Left lobe of liver (tissue), 2 donors: ENCODE measurements at places on chromosomes 5 and 9.
A peak's percentile ranks its signal among the peaks of the same experiment; 100 is the strongest.

- no peak for DNase-seq
These were observed 600.1 kb upstream of the RGMB start for GRCh38 chr5:98173334-98173733.

DNA sequence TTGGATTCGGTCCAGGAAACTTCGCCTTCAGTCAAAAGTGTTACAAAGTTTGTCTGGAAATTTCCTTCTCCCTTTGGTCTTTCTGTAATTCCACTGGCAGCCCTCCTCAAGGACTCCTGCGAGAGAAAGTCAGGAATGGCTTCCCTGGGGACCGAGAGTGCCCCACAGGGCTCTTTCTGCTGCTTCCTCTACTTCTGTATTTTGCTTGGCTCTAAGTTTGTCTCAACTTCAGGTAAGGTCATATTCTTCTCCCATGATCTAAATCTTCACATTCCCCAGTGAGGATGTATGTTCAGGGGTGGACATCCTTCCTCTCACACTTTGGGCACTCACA, 10.3 kb upstream of the RIOK2 start:
- DNase-seq: no peak

- no peak for DNase-seq
These were observed 98.9 kb upstream of the FCN2 start for GRCh38 chr9:134781591-134782302.

DNA sequence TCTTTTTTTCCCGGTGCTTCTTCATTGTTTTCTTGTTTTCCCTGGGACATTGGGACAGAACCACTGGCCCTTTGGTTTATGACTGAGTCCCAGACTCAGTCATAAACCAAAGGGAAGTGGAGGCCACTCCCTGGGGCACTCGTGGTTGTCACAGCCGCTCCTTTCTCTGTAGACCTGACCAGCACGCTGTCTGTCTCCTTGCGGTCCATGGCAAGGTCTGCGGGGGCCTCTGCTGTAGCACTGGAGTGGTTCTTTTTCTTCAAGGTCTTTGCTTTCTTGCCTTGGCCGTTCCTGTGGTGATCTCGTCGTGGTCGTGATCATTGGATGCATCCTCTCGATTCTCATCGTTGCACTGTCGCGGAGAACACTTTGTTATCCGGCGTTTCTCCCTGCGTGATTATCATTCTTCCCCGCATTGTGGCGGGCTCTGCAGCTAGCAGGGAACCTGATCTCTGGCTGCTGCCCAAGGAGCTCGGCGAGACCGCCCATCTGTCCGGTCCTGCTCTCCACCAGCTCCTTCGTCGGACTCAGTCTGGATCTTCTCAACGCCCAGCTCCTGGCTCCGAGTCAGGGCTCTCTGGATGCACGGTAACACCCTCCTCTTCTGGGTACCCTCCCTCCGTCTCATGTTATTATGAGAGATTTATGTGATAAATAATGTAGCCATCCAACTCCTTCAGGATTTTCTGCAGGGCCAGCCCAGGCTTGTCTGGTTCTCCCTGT, 43.5 kb upstream of the MPDZ start:
- DNase-seq: no peak

- no peak for DNase-seq
These were observed 60.1 kb upstream of the HSPA9 start for GRCh38 chr5:138635265-138635664.

- no peak for DNase-seq
These were observed 98.2 kb downstream of the USP20 start for GRCh38 chr9:129933185-129934040.

DNA sequence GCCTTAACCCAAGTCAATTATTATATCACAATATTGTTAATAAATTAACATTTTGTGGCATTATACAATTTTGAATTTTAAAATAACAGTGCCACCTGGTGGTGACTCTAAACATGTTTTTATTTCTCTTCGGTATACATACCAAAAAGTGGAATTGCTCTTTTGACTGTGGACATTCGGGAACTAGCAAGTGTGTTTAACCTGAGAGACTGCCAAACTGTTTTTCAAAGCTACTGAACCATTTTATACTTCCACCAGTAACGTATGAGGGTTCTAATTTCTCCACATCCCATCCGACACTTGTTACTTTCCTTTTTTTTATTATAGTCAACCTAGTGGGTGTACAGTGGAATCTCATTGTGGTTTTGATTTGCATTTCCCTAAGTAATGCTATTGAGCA, 18.3 kb upstream of the HSDL2 start:
- no peak for DNase-seq

DNA sequence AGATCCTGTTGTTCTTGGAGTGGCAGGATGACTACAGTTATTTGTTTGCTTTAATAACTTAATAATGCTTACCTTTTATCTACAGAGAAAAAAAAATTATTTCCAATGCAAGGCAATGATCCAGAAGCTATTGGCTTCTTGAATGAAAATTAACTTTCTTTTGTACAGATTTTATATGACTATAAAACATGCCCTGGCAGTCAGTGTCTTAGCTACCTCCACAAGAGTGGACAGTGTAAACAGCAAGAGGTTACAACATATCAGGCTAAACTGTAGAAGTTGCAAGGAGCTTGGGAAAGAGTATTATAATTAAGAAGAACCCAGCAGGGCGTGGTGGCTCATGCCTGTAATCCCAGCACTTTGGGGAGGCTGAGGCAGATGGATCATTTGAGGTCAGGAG, 49.1 kb downstream of the BNC2 start:
- DNase-seq: no peak

- DNase-seq: peak; percentile 91
These were observed at the start of gene RAI14 for GRCh38 chr5:34656001-34656699. Gene RAI14, plus strand, starts transcription at chr5:34656328. Its CDS starts 30,592 bp downstream, at chr5:34686920.

DNA sequence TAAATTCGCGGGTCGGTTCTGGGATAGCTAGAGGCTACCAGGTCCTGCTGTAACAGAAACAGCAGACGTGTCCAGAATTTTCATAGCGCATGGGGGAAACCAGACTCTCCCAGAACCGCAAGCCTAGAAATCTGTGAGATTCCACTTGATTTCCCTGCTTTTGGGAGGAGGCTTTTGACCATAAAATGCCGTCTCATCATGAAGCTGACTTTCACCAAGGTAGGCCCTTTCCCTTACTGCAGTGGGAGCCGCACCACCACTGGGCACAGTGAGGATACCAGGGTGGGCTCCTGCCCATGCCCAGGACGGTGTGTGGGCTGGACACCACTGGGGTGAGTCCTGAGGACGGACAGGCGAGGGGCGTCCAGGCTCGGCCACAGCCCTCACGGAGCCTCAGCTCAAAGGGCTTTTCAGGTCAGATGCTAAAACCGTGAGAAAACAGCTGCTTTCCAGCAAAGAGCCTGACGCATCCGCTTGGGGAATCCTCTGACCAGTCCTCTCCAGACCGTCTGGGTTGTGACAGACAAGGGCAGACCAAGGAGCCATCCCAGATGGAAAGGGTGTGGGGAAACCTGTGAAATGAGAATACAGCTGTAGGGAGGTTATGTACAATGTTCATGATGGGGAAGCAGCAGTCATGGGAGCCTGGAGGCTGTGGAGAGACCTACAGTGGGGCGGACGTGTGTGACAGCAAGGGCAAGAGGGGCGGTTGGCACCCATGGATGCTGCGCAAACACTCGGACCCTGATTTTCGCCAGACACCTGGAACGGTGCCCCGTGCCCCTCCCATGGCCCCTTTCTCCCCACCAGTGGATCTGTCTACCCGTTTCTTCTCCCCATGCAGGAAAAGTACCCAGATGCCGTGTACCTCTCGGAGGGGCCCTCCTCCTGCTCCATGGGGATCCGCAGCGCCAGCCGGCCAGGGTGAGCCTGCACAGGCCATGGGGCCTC, 59.2 kb downstream of the IPPK start:
- DNase-seq: no peak

- no peak for DNase-seq
These were observed 72.4 kb upstream of the MPDZ start for GRCh38 chr9:13351778-13352386.

DNA sequence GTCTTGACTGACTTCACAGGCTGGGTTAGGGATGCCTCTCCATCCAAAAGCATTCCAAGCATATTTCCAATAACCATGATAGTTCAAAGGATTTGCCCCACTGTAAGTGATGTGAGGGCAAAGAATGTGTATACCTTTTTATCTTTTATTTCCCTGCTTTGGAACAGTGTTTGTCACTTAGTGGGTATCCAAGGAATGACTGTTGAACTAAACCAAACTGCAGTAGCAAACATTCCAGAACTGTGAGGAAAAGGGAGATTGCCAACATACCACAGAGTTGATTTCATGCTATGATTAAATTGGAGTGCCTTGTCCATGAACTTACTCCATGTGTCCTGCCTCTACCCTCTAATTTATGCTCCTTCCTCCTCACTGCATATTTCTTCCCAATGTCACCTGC, 400.0 kb downstream of the KIAA0825 start:
- DNase-seq: no peak

DNA sequence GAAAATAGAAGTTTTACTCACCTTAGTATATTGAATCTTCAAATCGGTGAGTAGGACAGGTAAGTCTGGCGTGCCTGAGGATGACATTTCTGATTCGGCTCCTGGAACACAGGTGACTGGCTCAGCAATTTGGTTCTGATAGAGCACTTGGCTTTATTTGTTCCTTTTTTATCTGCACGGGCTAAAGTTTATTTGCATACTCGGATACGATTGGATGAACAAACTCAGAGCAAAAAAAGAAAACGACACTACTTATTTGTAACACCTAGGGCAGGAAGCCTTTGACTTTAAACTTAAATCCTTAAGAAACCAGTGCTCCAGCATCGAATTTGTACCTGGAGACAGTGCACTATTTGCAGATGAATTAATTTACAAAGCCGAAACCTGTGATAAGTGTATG, at the start of gene ALDH1A1:
Gene ALDH1A1, minus strand, starts transcription at position 140 of the 400 bp plus-strand sequence. Its CDS starts 53 bp downstream, at position 87.
- DNase-seq: peak; percentile 80

DNA sequence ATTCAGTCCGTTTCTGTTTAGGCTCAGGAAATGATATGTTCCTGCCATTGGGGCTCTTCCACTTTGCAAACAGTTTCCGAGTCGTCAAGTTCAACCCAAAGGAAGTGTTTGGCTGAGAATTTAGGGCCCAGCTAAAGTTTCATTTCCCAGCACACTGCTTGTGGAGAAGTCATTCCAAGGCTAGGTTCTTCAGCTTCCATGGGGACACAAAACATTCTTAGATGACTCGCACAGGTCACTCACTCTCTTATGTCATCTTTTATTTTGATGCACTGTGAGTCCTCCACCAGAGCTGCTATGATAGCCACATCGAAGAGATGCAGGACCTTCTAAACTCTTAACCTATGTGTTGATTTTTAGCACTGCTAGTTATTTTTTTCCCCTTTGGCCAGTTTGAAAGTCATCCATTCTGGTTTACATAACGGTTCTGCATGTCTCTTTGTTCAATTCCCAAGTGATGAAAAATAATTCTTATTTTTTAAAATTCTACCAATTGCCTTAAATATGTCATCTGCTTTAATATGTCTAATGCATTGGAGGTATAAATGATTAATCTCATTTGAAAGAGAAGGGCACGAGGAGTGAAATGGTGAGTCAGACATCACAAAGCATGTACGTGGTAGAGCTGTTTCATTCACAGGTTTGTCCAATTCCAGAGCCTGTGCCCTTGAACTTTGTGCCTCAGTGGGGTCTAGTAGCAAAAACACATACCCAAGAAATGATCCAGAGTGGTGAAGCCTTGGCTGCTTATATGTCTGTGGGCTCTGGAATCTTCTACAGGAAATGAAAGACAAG, 84.3 kb downstream of the ZNF462 start:
- no peak for DNase-seq

GRCh38 chr9:133492061-133493021, 13.4 kb upstream of the SLC2A6 start:
- DNase-seq: no peak

GRCh38 chr5:93281980-93282772, 298.8 kb downstream of the NR2F1-AS1 start:
- DNase-seq: no peak

- DNase-seq: no peak
These were observed 87.3 kb upstream of the ZNF618 start for GRCh38 chr9:113788616-113789330.

DNA sequence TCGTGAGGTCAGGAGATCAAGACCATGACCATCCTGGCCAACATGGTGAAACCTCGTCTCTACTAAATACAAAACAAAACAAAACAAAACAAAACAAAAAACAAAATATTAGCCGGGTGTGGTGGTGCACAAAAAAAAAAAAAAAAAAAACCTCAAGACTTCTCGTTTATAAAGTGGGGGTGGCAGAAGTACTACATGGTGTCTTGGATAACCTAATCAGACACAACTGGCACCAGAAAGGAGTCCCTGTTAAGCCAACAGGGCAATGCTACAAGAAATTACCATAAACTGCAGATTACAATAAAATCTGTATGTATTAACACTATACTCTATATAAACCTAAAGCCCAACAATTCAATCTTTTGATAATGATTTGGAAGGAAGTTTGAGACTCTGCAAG, 50.0 kb downstream of the SERINC5 start:
- DNase-seq: no peak

DNA sequence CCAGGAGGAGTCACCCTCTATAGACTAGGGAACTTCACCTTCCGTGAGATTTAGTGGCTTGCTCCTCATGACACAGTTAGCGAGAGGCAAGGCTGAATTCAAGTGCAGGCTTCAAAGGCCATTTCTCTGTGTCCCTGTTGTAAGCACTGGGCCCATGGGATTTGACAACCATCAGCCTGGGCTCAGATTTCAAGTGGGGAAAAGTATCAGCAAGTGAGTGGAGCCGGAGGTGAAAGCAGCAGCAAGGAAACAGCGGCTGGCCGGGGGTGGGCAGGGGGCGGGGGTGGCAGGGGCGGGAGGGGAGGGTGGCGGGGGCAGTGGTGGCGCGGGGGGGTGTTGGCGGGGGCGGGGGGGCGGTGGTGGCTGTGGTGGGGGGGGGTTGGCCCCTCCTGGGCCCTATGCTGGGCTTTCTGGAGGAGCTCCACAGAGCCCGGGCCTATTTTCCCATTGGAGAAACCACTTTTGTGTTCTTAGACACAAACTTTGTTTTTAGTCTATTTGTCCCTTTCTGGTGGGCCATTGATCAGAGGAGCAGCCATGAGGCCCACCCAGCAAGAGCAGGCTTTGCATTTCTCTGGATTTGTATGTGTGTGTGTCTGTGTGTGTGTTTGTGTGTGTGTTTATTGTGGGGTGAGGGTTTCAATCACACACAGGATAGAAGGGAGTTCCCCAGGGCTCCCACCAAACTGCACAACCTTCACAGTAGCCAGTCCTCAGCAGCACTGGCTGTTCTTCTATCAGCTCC, 165.4 kb upstream of the RAI14 start:
- DNase-seq: no peak

- DNase-seq: no peak
These were observed 112.8 kb downstream of the EMB start for GRCh38 chr5:50328193-50328729.

DNA sequence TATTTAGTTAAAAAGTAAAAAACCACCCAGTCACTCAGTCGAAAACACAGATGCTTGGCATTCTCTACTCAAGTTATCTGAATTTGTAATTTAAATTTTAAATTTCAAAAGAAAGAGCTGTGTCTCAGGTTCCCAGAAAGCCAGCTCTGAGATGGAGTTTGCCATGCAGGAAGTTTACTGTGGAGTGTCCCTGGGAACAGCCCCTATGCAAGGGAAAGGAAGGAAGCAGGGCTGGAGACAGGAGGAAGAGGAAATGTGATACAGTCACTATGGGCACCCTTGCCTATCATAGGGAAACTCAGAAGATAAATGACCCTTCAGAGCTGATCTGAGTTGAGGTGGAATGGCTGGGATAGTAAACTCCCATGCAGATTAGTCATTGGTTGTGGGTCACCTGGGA, 408.8 kb upstream of the ACTBL2 start:
- DNase-seq: no peak

- DNase-seq: no peak
These were observed 37.1 kb upstream of the TDRD7 start for GRCh38 chr9:97374811-97375210.
